Nephron progenitor cell (in vitro differentiated cells): ENCODE measurements at places on chromosomes 3 and 15.

- no peak for DNase-seq
- no peaks in the 10 kb centered on the region for H3K4me1 ChIP-seq
- H3K4me3 ChIP-seq, result no peak overlapping the region
- no peaks in the 10 kb centered on the region for H3K36me3 ChIP-seq
- H3K27ac ChIP-seq, result no peak overlapping the region
These were observed 185.1 kb upstream of the AGTR1 start for GRCh38 chr3:148512648-148513047.

- no peak for DNase-seq
- no peaks in the 10 kb centered on the region for H3K27me3 ChIP-seq
- H3K27ac ChIP-seq, result peak overlapping the region; percentile 29
- H3K4me1 ChIP-seq, result peaks cover 28% of the 10 kb centered on the region
These were observed 913.9 kb upstream of the NR2F2 start for GRCh38 chr15:95416576-95416975.

GRCh38 chr3:48042071-48042760 lies 26.0 kb upstream of the MAP4 start:
- DNase-seq, result no peak
- no peaks in the 10 kb centered on the region for H3K27me3 ChIP-seq
- H3K4me1 ChIP-seq, result peaks cover 17% of the 10 kb centered on the region
- H3K27ac ChIP-seq, result peak overlapping the region; percentile 55
- no peak overlapping the region for H3K4me3 ChIP-seq
- peaks cover 20% of the 10 kb centered on the region for H3K36me3 ChIP-seq

GRCh38 chr3:124602980-124603627 lies 127.1 kb upstream of the UMPS start:
- peaks cover 12% of the 10 kb centered on the region for H3K27me3 ChIP-seq
- no peak overlapping the region for H3K4me3 ChIP-seq
- no peak for DNase-seq
- H3K27ac ChIP-seq, result no peak overlapping the region
- no peaks in the 10 kb centered on the region for H3K36me3 ChIP-seq

DNA sequence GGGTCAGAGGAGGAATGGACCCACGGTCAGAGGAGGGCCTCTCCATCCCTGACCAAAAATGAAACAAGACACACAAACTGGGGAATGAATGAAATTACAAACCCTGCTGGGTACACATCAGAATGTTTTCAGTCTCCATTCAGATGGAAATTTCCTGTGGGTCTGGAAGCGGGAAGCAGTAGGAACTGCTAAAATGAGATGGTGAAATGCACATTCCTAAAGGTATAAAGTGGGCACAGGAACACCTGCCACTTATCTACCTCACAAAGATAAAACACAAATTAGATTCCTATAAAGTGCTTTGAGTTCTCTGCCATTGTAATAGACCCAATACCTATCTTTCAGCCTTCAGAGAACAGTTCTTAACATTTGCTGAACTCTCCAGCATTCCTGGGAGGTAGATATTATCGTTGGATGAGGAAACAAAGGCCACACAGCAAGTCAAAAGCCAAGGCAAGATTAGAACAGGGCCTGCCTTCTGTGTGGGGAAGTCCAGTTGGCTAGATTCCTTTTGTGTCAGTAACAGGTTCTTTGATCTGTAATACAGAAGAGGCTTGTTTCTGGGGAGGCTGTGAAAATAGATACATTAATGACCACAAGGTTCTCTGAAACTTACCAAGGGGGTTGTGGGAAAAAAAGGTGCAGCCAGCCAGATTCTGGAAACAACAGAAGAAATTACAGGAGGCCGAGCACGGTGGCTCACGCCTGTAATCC lies 98.4 kb downstream of the IGF2BP2 start:
- no peak overlapping the region for H3K4me3 ChIP-seq
- H3K27me3 ChIP-seq, result no peaks in the 10 kb centered on the region
- peaks cover 50% of the 10 kb centered on the region for H3K36me3 ChIP-seq
- H3K27ac ChIP-seq, result no peak overlapping the region
- H3K4me1 ChIP-seq, result peaks cover 57% of the 10 kb centered on the region

DNA sequence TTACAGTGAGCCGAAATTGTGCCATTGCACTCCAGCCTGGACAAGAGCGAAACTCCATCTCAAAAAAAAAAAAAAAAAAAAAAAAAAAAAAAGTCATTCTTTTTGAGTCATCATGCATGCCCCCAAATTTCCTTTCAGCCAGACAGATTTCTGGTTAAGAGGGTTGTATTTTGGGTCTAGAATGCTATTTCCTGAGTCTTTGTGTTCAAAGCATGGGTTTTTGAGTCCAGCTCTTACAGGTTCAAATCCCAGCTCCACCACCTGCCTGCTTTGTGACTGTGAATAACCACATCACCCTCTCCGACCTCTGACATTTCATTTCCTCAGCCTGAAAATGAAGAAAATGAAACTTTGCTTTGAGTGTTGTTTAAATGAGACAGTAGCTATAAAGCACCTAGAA lies 9.3 kb upstream of the C15orf61 start:
- no peak overlapping the region for H3K27ac ChIP-seq
- H3K4me1 ChIP-seq, result peaks cover 6% of the 10 kb centered on the region
- H3K4me3 ChIP-seq, result no peak overlapping the region
- DNase-seq, result no peak
- peaks cover 15% of the 10 kb centered on the region for H3K36me3 ChIP-seq

DNA sequence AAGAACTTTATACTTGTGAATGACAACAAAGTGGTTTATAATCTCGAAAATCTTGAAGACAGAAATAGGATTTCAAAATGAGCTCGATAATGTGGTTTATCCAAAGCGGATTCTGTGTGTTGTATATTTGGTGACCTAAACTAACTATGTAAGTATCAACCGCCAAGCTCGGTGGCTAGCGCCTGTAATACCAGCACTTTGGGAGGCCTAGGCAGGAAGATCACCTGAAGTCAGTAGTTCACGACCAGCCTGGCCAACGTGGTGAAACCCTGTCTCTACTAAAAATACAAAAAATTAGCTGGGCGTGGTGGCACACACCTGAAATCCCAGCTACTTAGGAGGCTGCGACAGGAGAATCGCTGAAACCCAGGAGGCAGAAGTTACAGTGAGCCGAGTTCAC lies 2.2 kb downstream of the ATP13A3 start:
- H3K36me3 ChIP-seq, result peaks cover 16% of the 10 kb centered on the region
- peaks cover 5% of the 10 kb centered on the region for H3K27me3 ChIP-seq
- no peak overlapping the region for H3K27ac ChIP-seq
- H3K4me3 ChIP-seq, result peak overlapping the region; percentile 20
- peaks cover 47% of the 10 kb centered on the region for H3K4me1 ChIP-seq

GRCh38 chr3:59263152-59263551 lies 213.3 kb upstream of the CFAP20DC start:
- no peak for DNase-seq
- H3K36me3 ChIP-seq, result no peaks in the 10 kb centered on the region
- no peak overlapping the region for H3K27ac ChIP-seq
- no peaks in the 10 kb centered on the region for H3K27me3 ChIP-seq
- H3K4me1 ChIP-seq, result no peaks in the 10 kb centered on the region

GRCh38 chr15:49697121-49697520 lies 76.3 kb downstream of the DTWD1 start:
- H3K36me3 ChIP-seq, result no peaks in the 10 kb centered on the region
- no peaks in the 10 kb centered on the region for H3K4me1 ChIP-seq
- no peak overlapping the region for H3K4me3 ChIP-seq
- no peaks in the 10 kb centered on the region for H3K27me3 ChIP-seq

- peaks cover 31% of the 10 kb centered on the region for H3K36me3 ChIP-seq
- DNase-seq, result no peak
- H3K4me3 ChIP-seq, result no peak overlapping the region
- H3K4me1 ChIP-seq, result peaks cover under 1% of the 10 kb centered on the region
- H3K27me3 ChIP-seq, result no peaks in the 10 kb centered on the region
These were observed 128.2 kb downstream of the SUCLG2 start for GRCh38 chr3:67526246-67526645.

DNA sequence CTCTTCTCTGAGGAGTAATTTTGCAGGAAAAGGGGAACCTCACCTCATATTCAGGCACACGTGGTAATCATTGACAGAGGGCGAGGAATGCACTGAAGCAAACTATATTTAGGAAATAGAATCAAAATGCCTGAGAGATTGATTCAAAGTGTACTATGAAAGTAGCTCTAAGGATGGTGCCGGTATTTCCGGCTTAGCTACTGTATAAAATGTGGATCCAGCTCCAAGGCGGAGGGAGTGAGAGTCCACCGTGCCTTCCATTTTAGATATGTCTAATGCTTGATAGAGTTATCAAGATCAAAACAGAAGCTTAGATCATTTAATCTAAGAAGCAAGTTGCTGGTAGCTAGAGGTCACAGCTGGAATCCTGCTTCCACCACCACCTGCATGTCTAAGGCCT lies 33.0 kb downstream of the GOLIM4 start:
- no peak overlapping the region for H3K4me3 ChIP-seq
- DNase-seq, result no peak
- no peaks in the 10 kb centered on the region for H3K27me3 ChIP-seq
- peaks cover 6% of the 10 kb centered on the region for H3K4me1 ChIP-seq
- H3K27ac ChIP-seq, result no peak overlapping the region
- peaks cover 22% of the 10 kb centered on the region for H3K36me3 ChIP-seq

DNA sequence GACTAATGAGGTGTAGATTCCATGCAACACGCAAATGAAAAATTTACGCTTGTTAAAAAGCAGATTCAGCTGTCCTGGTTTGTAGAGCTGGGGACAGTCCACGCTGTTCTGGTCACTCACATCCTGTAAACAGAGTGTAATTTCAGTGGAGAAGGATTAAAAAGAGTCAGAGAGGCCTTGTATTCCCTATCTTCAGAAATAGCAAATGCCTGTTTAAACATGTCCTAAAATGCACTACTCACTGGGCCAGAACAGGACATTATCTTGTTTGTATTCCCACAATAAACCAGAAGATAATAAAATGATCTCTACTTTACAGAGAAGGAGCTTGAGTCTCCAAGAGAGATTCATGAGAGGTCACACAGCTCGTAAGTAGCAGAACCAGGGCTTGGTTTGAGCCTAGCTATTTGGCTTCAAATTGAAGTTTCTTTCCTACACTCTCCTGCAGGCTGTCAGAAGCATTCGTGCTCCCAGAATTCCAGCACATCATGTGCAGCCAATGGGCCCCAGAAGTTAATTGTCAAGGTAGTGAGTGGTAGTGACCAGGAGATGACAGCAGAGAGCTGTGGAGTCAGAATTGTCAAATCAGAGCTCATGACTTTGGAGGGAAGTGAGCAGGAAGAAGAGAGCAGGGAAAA lies 242.5 kb downstream of the ATP8B4 start:
- no peak for DNase-seq
- peaks cover 40% of the 10 kb centered on the region for H3K4me1 ChIP-seq
- H3K27me3 ChIP-seq, result no peaks in the 10 kb centered on the region
- H3K4me3 ChIP-seq, result no peak overlapping the region
- H3K27ac ChIP-seq, result peak overlapping the region; percentile 69

DNA sequence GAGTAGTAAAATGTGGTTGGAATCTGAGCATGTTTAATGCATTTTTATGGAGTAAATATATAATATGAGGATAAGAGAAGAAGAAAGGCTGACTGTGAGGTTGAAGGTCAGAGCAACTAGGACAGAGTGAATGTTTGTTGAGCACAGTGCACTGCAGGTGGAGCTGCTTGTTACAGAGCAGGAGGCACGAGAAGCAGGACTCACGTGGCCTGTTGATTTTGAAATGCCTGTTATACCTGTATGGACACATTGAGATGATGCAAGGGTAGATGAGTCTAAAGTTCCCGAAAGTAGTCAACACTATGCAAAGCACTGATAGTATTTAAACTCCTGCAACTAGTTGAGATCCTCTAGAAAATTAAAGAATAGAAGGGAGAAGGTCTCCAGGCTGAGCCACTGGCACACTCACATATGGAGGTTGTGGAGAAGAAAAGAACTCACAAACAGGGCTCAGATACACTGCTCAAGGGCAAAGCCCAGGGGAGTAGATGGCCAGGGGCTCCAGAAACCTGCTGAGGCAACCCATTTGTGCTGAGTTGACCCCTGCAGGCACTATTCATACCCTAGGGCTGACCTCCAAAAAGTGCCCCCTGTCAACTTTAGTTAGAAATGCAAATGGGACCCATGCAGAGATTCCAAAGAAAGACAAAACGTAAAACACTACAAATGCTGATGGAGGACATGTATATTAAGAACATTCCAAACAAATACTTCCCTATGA lies 541.5 kb downstream of the GABRG3 start:
- H3K36me3 ChIP-seq, result peaks cover 5% of the 10 kb centered on the region
- no peak for DNase-seq
- H3K27me3 ChIP-seq, result peaks cover 6% of the 10 kb centered on the region
- H3K27ac ChIP-seq, result no peak overlapping the region
- H3K4me3 ChIP-seq, result no peak overlapping the region

DNA sequence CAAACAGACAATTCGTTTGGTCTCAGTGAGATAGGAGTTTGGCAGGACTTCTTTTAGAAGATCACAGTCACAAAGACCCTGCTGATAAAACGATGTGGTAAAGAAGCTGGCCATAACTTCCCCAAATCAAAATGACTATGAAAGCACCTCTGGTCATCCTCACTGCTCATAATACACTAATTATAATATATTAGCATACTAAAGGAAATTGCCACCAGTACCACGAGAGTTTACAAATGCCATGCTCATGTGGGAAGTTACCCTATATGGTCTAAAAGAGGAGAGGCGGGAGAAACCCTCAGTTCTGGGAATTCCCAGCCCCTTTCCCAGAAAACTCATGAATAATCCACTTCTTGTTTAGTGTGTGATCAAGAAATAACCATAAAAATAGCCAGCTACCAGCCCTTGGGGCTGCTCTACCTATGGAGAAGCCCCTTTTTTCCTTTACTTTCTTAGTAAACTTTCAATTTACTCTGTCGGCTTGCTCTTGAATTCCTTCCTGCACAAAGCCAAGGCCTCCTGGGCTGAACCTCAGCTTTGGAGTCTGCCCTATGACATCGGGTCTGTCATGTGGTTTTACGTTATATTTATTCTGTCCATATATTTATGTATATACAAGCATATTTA lies 115.8 kb upstream of the IGSF10 start:
- DNase-seq, result no peak
- H3K27me3 ChIP-seq, result peaks cover 8% of the 10 kb centered on the region
- no peaks in the 10 kb centered on the region for H3K36me3 ChIP-seq
- H3K27ac ChIP-seq, result no peak overlapping the region

GRCh38 chr3:81154611-81155143 lies 606.8 kb downstream of the GBE1 start:
- H3K27ac ChIP-seq, result peak overlapping the region; percentile 33
- H3K4me1 ChIP-seq, result no peaks in the 10 kb centered on the region
- H3K4me3 ChIP-seq, result no peak overlapping the region
- H3K36me3 ChIP-seq, result no peaks in the 10 kb centered on the region
- DNase-seq, result no peak

GRCh38 chr3:129233538-129233937 lies 15.9 kb upstream of the COPG1 start:
- H3K27ac ChIP-seq, result peak overlapping the region; percentile 14
- peaks cover 13% of the 10 kb centered on the region for H3K4me1 ChIP-seq
- H3K27me3 ChIP-seq, result peaks cover 8% of the 10 kb centered on the region
- no peak overlapping the region for H3K4me3 ChIP-seq

- H3K27ac ChIP-seq, result no peak overlapping the region
- H3K4me3 ChIP-seq, result no peak overlapping the region
- no peaks in the 10 kb centered on the region for H3K36me3 ChIP-seq
- DNase-seq, result peak; percentile 32
- peaks cover 16% of the 10 kb centered on the region for H3K4me1 ChIP-seq
- peaks cover 7% of the 10 kb centered on the region for H3K27me3 ChIP-seq
These were observed 364.9 kb upstream of the RBMS3 start for GRCh38 chr3:28915741-28916500.

GRCh38 chr3:79906106-79906505 lies 138.3 kb upstream of the ROBO1 start:
- no peak for DNase-seq
- H3K4me1 ChIP-seq, result no peaks in the 10 kb centered on the region
- H3K27me3 ChIP-seq, result peaks cover 3% of the 10 kb centered on the region
- H3K36me3 ChIP-seq, result no peaks in the 10 kb centered on the region
